A172 (cell line): ENCODE measurements at places on chromosomes 1 and 21. TPM values are rescaled to one million over a fixed set of nuclear protein-coding genes. Genes with fewer than 3 reads are reported as not detected.

GRCh38 chr1:221045842-221046831 lies 166.9 kb downstream of the HLX start:
- peak; percentile 8 for DNase-seq

DNA sequence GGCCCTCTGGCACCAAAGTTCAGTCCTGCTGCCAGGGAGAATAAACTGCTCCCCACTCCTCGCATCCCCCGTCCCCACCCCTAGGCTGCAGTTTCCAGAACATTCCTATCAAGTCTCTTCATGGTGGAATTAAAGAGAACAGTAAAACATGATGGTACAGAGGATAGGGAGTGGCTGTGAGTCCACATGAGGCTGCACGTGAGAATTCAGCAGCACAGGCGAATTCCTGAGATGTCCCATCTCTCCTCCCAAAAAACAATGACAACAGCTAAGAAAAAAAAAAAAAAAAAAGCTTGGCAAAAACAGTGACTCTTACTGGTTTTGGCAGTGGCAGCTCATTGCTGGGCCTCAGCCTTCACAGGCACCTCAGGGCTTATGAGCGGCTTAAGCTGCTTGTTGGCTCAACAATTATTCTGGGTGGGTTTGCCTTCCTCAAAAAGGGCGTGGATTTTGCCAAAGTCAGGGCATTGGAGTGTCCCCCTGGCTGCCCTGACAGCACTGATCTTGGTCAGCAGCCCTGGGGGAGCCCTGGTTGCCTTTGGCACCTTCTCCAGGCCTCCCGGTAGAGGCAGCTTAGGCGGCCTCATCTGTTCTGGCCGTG lies 5.7 kb upstream of the IFFO2 start:
- DNase-seq, result no peak

GRCh38 chr21:45824546-45825215 lies 156.9 kb upstream of the COL6A1 start:
- no peak for DNase-seq

DNA sequence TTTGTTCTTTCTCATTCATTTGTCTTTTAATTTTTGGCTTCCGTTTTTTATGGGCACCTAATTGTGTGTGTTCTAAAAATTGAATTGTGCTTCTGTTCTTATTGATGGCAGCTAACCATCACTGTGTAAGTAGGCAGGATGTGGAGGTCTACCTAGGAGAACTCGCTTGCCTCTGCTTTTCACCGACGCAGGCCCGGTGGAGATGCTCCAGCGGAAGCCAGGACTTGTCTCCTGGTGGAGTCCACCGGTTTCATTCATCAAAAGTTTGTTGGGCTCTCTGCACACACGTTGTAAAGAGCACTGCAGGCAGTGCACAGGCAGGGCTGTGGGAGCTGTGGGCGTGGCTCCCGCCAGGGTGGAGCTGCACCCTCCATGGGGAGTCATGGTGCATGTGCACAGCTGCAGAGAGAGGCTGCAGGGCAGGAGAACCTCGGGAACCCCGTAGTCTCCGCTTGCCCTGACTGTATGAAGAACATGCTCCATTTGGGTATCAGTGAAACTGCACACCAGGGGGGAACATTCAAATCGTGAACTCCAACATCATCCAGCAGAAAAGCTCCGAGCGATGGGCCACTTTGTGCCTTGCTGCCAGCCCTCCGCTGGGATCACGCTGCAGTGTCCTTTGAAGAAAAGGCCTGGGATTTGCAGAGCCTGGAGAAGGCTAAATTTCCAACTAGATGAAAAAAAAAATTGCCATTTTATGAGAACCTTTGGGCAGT lies 6.0 kb upstream of the C1orf174 start:
- DNase-seq, result no peak

GRCh38 chr1:88892357-88892877 lies 1.1 kb upstream of the GTF2B start:
- peak; percentile 88 for DNase-seq

DNA sequence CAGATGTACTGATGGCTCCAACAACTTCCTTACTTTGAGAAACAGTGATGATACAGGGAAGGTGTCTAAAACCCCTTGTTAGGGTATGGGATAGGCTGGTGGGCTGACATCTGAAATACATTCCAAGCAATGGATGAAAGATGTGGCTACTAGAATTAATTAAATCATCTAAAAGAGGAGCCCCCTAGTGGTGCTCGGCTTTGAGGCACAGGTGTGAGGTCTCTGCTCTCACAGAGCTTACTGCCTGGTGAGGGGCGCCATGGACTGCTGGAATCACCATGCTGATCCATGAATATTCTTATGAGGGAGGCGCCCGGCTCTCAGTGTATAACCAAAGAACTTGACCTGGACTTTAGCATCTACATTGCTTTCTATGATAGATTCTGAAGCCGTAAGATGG lies 48.5 kb downstream of the GNG4 start:
- peak; percentile 42 for DNase-seq

DNA sequence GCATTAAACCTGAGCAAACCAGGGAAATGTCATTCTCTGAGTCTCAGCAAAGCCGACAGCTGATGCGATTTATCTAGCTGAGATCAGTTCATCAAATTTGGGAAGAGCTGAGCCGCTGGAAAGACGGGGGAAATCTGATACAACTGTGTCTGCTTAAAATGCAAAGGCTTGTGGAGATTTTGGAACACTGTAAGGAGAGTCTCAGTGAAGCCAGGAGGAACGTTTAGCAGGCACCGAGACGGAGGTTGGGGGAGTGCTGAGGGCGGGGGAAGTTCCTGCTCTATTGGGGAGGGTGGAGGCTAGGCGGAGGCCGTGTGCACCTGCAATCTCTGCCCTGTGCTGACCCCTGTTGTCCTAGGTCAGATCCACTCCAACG lies 143.2 kb upstream of the CSF3R start:
- no peak for DNase-seq

DNA sequence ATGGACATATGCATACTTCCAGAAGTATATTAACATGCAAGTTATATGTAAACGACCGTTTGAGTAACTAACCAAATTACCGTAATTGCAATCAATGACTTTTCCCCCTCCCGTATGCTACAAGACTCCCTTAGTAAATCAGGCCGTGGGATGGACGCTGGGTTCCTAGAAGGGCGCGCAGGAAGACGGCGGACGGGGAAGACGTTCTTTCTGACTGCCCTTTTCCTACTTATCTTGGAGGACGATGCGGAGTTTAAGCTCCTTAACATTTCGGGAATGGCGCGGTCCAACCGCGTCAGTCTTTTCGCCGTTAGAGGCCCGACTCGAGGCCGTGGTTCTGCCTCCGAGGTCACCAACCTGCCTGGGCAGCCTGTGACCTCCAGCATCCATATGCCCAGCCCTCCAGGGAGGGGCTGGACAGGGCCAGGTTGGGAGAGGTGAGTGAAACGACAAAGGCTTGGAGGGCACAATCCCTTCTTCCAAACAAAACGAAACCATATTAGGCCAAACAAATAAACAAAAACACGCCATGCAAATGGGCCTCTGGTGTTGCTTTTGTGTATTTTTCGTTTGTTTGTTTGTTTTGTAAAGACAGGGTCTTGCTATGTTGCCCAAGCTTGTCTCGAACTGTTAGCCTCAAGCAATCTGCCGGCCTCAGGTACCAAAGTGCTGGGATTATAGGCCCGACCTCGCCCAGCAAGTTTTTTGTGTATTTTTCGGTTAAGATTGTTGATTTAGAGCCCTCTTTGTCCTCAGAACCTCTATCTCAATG lies 873 bp upstream of the PI4KB start:
- no peak for DNase-seq

DNA sequence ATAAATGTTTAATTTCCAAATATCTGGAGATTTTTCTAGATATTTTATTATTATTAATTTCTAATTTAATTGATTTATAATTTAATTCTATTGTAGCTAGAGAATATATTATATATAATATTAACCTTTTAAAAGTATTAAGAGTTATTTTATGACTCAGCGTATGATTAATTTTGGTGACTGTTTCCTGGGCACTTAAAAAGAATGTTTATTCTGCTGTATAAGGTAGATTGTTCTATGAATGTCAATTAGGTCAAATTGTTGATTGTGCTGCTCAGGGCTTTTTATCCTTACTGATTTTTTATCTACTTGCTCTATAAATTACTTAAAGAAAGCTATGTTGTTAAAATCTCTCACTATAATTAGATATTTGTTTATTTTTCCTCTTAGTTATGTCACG lies 20.1 kb upstream of the GJA8 start:
- no peak for DNase-seq

- DNase-seq, result peak; percentile 72
These were observed 226.5 kb downstream of the SDCCAG8 start for GRCh38 chr1:243482141-243483022.

- peak; percentile 81 for DNase-seq
These were observed 41.0 kb downstream of the KCND3 start for GRCh38 chr1:111948209-111949171.

DNA sequence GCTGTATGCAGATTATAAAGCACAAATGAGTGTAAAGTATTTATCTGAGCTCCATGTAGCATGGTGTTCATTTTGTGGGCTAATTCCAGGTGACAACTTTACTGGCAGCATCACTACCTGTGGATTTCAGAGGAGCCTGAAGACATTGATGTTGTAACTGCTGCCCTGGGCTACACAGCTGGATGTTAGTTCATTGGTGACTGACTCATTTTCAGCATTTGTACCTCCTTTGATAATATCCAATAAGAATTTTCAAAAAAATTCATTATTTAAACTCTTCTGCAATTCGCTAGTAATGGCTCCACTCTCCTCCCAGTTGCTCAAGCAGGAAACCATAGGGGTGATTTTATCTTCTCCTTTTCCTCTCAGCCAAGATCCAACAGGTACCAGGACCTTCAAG lies 37.3 kb upstream of the HSD3B1 start:
- no peak for DNase-seq

GRCh38 chr1:10788592-10789006 lies 7.8 kb downstream of the CASZ1 start:
- no peak for DNase-seq

DNA sequence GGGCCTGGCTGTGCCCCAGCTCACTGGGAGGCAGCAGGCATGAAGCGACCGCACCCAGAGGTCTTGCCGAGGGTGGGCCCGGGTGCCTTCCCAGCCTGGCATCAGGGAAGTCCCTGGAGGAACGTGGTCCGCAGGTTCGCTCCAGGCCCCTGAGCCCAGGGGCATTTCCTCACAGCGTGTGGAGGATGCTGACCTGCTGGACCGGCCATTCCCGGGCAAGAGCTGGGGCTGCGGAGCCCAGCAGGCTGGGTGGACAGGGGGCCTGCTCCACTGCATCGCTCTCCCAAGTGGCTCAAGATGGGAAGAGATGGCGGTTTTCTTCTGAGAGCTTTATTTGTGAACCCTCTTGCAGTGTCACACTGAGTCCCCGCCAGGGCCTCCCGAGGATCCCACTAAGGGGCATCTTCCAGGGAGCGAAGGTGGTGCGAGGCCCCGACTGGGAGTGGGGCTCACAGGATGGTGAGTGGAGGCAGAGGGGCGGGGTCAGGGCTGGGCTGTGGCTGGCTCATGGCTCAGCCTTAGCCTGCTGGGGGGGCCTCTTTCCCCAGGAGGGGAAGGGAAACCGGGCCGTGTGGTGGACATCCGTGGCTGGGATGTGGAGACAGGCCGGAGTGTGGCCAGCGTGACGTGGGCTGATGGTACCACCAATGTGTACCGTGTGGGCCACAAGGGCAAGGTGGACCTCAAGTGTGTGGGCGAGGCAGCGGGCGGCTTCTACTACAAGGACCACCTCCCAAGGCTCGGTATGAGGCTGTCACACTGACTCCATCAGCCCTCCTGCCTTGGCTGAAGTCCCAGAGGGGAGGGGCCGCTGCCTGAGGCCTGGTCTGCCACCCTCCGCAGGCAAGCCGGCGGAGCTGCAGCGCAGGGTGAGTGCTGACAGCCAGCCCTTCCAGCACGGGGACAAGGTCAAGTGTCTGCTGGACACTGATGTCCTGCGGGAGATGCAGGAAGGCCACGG lies 7.2 kb upstream of the MMP23B start:
- DNase-seq, result no peak

- peak; percentile 87 for DNase-seq
These were observed 64.8 kb downstream of the DNTTIP2 start for GRCh38 chr1:93814059-93814794.

DNA sequence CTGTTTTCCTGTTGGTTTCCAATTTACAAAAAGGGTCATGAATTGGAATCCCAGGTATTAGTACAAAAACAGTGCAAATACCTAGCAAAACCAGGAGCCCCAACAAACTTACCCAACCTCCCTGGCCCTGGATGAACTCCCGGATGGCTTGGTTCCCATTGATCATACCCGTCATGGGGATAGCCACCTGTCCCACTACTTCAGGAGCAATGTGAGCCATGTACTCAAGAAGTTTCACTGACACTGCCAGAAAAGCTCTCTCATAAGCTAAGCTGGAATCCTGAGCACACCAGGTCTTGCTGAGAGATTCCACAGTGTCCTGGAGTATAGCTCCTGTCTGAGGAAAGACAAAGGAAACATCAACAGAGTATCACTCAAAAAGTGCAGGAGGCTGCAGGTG lies 5.7 kb downstream of the BCL2L15 start:
- DNase-seq, result no peak

DNA sequence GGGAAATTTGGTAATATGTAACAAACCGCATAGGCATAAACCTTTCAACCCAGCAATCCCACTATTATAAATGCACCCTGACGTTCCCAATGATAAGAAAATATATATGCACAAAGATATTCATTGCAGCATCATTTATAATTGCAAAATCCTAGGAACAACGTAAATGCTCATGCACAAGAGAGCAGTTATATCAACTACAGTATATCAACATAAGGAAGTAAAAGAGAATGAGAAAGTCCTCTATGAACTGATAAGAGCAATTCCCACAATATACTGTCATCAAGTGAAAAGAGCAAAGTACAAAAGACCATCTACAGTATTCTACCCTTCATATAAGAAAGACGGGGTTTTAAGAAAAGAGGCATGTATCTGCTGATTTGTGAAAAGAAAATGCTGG lies 229.9 kb downstream of the SLC45A1 start:
- no peak for DNase-seq

- no peak for DNase-seq
These were observed 30.1 kb upstream of the TENT5C start for GRCh38 chr1:117575586-117576225.

DNA sequence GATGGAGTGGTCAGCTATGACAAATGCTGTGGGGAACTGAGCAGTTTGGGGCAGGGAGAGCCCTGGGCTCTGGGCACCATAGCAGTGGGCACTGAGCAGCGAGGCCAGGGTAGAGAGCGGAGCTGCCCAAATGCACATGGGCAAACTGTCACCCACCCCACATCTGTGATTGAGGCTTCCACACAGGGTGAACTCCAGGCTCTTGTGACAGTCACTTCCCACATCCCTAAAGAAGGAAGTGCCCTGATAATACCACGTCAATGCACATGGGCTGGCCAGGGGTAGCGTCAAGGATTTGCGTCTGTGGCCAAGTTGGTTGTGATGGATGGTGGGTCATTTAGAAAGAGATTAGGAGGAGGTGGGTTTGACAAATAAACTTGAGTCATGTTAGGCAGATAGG lies 2.6 kb upstream of the GUCA2B start:
- DNase-seq, result no peak

GRCh38 chr1:152458384-152459185 lies 44.5 kb upstream of the CRNN start:
- DNase-seq, result peak; percentile 78

- no peak for DNase-seq
These were observed 199.0 kb downstream of the OLFM3 start for GRCh38 chr1:101797722-101798121.

- no peak for DNase-seq
These were observed 57.4 kb downstream of the PTPRC start for GRCh38 chr1:198696211-198696610.

- DNase-seq, result no peak
These were observed 924 bp upstream of the DDOST start for GRCh38 chr1:20662110-20662475.

The GOLT1A gene
- total RNA-seq, result 0.19 TPM in 1 of 2 replicates, not detected in the other

The CLIC6 gene
- not detected in 2 replicates for total RNA-seq

The KRTAP10-1 gene
- total RNA-seq, result not detected in 2 replicates

The KDF1 gene
- total RNA-seq, result not detected in 2 replicates

The OR2L3 gene
- total RNA-seq, result not detected in 2 replicates

The PLA2G2D gene
- total RNA-seq, result not detected in 2 replicates

The ASCL5 gene
- not detected in 2 replicates for total RNA-seq

The TNNI3K gene
- total RNA-seq, result not detected in 2 replicates
